ENCODE measurements at places on chromosomes 2 and 18.

DNA sequence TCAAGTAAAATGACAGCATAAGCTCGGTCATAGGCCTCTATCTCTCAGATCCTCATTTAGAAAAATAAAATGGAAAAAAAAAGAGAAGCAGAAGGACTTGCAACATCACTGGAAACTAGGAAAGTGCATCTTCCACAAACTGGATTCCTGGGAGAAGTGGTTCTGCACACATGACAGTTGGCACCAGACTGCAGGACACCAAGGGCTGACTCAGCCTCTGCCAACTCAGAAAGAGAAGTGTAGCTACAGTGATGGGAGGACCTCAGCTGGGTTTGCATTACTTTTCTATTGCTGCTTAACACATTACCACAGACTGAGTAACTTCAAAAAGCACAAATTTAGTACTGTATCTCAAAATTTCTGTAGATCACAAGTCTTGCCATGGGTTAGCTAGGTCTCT is 409.5 kb upstream of the GCFC2 start:
- DNase-seq, result no peak

DNA sequence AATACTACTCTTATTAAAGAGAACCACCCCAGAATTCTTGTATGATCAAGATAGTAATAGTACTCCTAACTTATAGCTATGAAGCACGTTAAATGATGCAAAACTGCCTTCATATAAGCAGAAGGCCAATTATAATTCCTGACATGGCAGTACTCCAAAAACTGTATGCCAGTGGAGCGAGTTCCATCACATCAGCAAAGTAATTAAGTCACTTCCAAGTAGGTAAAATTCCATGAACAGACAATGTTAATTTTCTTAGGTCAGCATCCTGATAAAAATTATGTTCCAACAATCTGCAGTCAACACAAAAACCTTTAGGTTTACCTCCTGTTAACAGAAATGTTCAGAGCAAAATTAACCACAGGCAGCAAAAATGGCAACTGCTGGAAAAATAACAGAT is 136.7 kb downstream of the CDH2 start:
- no peak for DNase-seq

DNA sequence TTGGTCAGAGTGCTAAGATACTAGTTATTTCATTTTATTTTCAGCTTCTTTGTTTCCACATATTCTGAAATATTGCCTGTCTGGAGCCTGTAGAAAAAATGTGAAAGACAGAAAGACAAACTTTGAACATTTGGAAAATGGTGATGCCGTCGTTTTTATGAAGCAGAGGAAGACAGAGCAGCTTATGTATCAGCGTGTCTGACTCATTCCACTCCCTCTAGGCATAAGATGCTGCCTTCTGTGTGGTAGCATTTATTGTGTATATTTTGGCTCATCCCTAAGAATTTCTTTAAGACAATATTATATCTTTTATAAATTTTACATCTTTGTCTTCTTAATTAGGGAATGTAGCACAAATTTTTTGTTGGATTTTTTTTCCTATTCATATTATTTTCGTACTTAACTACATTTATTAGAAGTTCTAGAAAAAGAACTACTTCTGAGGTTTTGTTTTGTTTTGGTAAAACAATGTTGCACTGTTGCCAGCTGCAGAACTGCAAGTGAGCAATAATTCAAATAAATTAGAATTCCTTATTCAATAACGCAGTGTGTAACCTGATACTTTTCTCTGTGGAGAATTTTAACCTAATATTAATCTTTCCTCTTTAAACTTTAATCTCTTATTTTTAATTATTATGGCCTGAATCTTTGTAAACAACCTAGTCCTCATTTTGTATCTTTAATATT is 300.4 kb downstream of the ZNF407 start:
- no peak for DNase-seq

GRCh38 chr2:1795261-1796231 is 51.2 kb upstream of the PXDN start:
- peak; percentile 72 for DNase-seq

DNA sequence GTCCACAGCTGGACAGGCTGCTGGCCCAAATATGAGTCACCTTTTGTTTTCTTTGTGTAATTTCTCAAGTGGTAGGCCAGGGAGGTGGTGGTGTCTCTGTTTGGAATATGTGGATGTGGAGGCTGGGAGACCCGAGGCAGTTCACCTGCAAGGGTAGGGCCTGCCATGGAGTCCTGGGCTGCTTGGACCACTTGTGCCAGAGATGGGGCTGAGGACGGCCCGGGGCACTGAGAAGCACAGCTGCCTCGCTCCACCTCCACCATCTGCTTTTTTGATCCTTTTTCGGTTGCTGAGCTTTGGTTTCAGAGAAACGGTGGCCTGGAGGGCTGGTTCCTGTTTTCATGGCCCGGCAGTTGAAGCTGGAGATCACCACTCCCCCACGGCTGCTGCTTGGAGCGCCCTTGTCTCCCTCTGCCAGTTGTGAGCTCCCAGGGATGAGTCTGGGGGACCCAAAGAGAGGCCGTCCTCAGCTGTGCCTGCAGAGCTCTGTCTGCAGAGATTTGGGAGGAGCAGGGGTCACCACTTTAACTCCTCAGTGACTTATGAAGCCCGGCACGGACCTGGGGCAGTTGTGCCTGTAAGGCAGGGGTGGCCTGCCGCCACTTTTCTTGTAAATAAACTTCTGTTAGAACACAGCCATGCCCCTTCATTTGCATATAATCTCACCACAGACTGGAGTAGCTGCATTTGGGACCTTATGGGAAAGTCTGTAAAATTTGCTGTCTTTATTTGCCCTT is 67.6 kb upstream of the MCFD2 start:
- DNase-seq, result no peak

- no peak for DNase-seq
These were observed 162.1 kb downstream of the UBE2E3 start for GRCh38 chr2:181142514-181142913.

DNA sequence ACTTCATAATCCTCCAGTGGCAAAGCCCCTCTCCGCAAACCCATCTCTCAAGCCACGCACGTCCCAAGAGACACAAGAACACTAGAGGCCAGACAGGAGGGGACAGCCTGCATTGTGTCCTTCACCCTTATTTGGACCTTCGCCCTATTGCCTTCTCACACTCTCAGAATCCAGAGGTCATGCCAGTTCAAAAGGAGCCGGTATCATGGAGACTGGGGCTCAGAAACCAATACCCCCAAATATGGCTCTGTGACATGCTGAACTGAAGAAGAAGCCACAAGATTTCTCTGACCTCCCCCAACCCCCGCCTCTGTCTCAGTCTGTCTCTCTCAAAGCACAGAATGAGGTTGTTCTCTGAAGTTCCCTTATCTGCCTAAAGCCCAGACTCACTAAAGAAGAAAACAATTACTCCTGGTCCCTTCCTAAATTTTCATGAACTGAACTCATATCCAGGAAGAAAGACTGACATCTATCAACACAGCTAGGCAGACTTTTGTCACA is 19.2 kb upstream of the SPATA3 start:
- no peak for DNase-seq

- no peak for DNase-seq
These were observed 34.2 kb downstream of the PLCL1 start for GRCh38 chr2:197838579-197838978.

- no peak for DNase-seq
These were observed 441 bp downstream of the MPHOSPH10 start for GRCh38 chr2:71130905-71131244.

GRCh38 chr2:210584834-210585233 is 28.4 kb downstream of the CPS1 start:
- DNase-seq, result no peak

- DNase-seq, result no peak
These were observed 651 bp upstream of the TXNL1 start for GRCh38 chr18:56639104-56639381.

DNA sequence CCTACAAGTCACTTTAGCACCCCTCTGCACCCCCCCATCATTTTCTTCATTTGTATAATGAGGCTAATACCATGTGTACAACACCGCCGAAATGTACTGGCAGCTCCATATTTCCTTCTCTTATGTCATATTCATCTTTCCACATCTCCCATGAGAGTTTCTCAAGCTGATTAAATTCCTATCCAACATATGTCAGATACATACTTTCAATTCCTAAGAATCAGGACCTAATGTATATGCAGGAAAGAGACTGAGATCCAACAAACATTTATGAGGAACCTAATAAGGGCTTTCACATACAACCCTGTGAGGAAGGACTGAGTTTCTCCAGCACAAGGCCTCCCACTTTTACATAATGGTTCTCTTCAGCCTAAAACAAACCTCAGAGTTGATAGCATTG is 41.9 kb downstream of the PRKD3 start:
- DNase-seq, result no peak

DNA sequence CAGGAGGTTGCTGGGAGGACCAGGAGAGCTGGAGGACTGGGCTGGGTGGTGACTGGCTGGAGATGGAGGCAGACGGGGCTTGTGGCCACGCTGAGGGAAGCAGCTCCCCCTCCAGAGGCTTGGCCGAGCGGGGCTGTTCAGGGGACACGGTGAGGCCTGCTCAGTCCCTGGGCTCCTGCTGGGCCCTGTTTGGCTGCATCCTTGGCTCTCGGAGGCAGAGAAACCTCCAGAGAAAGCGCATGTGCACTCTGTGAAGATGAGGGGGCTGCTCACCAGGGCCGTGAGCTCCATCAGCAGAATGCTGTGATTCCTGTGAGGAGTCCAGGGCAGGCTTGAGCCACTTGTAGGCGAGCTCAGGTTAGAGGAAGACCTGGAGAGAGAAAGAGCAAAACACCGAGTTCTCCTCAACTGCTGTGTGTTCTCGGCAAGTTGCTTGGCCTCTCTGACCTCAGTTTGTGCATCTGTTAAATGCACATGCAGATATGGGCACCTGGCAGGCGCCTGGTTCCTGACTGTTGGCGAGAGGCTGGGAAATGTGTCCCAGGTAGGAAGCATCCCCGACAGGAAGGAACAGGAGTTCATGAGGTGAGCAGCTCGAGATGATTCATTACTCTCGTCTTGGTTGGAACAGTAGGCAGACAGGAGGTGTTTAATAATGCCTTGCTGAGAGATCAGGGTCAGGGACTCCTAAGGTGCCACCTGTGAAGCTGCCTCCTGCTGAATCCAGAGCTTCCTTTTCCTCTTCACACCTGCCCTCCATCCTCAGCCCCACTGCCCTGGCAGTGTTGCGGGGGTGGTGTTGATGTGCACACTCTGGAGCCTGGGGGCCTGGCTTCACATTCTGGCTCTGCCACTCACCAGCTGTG is 941 bp downstream of the ZAP70 start:
- DNase-seq, result peak; percentile 73

- DNase-seq, result no peak
These were observed 35.0 kb downstream of the SUMO1 start for GRCh38 chr2:202203348-202203747.

GRCh38 chr2:58515827-58516573 is 274.9 kb upstream of the FANCL start:
- DNase-seq, result no peak

DNA sequence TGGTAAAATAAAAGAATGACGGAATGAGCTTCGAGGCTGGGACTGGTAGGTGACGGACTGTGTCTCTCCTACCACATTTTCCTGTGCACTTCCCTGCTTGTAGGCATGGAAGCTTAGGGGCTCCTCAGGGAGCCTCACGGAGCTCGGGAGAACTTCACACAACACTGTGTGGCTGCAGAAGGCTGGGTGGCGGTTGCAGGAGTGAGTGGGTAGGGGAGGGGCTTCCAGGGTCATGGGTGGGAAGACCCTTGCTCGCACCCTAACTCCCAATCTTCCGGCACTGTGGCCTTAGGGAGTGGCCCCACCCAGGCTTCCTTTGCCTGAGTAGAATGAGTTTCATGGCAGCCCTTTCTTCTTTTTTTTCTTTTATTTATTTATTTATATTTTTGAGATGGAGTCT is 128.6 kb downstream of the INHBB start:
- no peak for DNase-seq

- no peak for DNase-seq
These were observed 205.4 kb downstream of the TMEM163 start for GRCh38 chr2:134513465-134513804.

DNA sequence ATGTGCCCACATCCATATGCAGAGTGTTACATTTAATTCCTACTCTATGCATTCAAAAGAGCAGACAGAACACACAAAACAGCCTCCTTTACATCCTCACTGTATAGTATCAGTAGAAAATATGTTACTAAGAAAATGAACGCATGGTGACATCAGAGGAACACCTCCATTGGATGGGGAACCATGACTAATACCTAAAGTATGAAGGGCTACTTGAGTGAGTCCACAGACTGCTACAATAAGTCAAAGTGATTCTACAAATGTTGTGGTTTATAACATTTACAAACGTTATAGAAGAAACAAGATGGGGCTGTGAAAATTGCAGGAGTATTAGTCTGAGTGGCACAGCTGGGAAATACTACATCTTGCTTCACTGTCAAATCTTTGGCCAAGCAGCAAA is 1830.9 kb upstream of the PIK3C3 start:
- DNase-seq, result no peak

DNA sequence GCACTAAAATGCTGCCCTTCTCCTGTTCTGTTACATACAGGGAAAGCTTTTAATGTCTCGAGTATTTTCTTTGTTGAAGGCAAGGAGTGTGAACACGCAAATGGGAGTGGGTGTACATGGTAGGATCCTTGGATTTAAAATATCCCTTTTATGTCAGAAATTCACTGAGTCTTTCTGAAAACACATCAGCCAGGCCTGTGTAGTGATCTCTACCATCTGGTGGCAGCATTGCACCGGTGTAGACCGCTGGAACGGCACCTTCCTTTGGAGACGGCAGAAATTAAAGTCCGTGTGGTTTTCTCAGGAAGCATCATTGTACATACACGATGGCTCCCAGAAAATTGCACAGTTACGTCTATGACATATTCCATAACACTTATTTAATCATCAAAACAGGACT is 515.8 kb downstream of the GALR1 start:
- no peak for DNase-seq

- no peak for DNase-seq
These were observed 21.2 kb upstream of the IL1A start for GRCh38 chr2:112805542-112805941.

DNA sequence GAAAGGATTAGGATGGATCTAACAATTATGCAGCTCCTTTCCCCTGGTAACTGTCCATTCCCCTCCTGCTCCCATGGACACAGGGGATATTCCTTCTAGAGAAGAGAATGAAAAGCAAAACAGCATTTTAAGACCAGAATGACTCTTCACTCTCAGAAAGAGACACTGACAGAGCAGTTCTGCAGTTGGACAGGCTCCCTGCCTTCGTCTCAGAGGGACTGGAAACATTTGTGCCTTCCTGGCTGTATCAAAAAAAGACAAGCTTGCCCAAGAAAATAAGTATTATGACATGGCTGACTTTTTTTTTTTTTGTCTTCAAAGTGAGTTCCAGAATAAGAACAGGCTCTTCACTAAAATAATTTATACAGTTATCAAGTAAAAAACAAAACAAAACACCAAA is 9.5 kb downstream of the PID1 start:
- DNase-seq, result no peak

- no peak for DNase-seq
These were observed 539.6 kb upstream of the LRRTM4 start for GRCh38 chr2:78061732-78062131.

GRCh38 chr2:100614455-100615000 is 51.7 kb downstream of the PDCL3 start:
- no peak for DNase-seq

Data from posterior vena cava (tissue), 2 donors.